ENCODE measurements at places on chromosomes 7 and 10. TPM values are rescaled to one million over a fixed set of nuclear protein-coding genes. Genes with fewer than 3 reads are reported as not detected.
A peak's percentile ranks its signal among the peaks of the same experiment; 100 is the strongest.

DNA sequence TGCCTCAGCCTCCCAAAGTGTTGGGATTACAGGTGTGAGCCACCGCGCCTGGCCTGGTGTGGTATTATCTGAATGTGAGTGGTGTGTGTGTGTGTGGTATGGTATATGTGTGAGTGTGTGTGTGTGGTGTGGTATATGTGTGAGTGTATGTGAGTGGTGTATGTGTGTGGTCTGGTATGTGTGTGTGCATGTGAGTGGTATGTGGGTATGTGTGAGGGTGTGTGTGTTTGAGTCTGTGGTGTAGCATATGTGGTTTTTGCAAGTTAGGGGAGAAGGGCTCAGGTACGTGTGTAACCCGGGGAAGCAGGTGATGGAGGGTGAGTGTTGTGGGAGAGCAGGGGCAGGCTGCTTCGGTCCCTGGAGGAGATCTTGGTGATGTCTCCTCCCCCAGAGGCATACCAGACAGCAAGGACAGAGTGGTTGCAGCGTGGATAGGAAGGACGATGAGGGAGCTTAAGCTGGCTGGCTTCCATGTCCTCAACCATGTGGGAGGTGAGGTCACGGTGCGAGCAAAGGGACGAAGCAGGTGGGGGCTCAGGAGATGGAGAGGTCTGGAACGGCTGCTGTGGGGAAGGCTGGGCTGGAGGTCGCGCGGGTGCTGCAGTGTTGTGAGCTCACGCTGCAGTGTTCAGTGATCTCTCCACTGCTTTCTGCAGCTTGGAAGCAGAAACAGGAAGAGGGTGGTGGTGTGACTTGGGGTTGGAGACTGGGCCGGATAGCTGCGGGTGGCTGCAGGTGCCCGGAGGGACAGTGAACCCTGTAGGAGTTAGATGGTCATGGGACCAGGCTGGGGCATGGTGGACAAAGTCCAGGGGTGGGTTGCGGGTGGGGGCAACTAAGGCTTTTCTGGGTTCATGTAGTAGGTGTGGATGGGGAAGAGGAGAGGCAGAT is 5.0 kb downstream of the ZYX start:
- no peak for DNase-seq

DNA sequence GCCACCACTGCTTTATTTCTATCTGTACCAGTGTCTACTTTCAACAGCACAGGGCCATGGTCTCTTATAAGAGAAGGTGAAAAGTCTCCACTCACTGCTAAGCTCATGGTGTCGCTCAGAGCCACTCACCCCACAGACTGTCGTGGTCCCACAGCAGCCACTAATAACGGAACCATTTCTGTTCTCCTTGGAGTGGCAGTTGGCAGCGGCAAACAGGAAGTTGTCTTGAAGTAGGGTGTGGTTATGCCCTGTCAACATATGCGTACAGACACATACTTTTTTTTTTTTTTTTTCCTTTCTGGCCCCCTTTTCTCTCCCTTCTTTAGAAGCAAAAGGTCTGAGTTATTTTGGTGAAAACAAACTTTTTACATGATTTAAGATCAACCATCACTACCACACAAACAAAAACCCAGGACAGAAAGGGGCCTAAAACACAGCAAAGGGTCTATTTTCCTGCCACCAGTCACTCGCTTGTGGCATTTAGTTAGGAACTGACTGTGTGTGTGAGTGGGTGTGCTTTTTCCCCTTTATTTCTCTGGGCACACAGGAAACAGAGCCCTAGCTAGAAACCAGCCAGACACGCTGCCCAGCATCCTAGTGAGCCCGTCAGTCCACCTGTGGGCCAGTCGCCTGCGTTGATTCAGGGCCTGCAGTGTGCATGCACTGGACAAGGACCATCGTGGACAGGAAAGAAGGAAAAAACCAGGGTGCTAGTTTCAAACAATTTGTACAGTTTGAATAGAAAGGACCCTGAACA is 96.7 kb upstream of the EFCAB10 start:
- DNase-seq, result no peak

GRCh38 chr10:94008526-94008925 is 14.8 kb downstream of the PLCE1 start:
- no peak for DNase-seq

DNA sequence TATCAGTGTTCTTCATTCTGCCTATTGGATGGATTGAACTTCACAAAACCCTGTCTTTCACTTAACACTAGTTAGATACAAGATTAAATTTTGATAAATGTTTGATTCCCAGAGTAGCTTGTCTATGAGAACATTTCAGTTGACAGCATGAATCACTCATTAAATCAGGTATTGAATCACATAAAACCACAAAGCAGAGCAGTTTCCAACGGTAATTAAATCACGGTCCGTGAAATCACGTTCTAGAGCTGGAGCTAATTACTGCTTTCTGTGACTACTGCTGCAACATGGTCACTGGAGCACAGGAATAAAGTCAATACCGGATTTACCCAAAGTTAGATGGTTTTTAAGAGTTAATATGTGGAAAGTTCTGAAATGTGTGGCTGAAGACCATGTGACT is 257.8 kb upstream of the PCDH15 start:
- DNase-seq, result no peak

GRCh38 chr7:137992104-137992549 is 9.8 kb downstream of the CREB3L2 start:
- peak; percentile 92 for DNase-seq

DNA sequence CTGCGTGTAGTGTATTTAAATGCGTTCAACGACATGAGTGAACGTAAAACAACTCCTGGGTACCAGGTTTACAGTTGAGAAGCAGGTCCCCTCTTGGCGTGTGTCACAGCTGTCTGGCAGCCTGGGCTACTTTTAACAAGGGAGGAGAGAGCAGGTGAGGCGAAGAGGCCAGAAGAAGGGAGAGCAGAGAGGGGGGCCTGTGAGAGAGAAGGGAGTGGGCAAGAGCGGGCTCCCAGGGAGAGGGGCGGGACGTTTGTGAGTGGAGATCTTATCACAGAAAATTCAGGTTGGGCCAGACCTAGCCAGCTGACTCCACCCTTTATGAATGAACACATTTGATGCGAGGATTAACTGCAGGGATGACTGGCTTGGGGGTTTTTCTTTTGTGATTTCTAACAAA is 154.0 kb downstream of the CAMK1D start:
- no peak for DNase-seq

DNA sequence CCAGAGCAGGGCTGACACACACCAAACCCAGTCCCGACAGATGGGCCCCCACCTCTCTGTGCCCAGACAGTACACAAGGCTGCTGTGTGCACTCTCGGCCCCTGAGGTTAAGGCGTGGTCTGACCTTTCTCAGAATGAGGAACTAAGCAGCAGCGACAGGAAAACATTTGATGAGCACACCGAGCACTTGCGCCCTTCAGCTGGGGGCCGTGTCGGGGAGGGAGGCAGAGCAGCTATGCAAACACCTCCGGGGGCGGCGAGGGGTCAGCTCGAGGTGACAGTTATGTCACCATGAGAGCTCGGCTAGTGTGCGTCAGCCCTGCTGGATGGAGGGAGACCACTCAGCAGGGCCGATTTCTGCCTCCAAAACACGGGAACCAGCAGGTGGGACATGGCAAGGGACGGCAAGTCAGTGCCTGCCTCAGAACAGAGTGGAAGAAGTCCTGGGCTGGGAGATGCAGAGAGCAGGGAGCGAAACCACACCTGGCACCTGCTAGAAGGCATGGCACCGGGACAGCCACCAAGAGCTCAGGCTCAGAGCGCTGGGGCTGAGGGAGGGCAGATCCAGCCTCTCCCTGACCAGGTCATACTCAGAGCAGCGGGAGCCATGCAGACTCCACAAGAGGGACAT is 57.4 kb downstream of the CHST15 start:
- DNase-seq, result no peak

GRCh38 chr7:36315309-36315944 is 74.2 kb upstream of the ANLN start:
- DNase-seq, result no peak

DNA sequence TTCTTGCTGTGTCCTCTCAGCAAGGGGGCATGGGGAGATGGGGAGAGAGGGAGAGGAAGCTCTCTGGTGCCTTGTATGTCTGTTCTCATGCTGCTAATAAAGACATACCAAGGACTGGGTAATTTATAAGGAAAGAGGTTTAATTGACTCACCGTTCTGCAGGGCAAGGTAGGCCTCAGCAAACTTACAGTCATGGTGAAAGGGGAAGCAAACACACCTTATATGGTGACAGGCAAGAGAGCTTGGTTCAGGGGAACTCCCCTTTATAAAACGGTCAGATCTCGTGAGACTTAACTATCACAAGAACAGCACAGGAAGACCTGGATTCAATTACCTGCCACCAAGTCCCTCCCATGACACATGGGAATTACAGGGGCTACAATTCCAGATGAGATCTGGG is 464.7 kb upstream of the CELF2 start:
- DNase-seq, result no peak

- peak; percentile 6 for DNase-seq
Observed at GRCh38 chr10:91002656-91003055, 81.8 kb upstream of the ANKRD1 start.

- DNase-seq, result no peak
Observed at GRCh38 chr10:13945390-13946208, 358.8 kb downstream of the PRPF18 start.

DNA sequence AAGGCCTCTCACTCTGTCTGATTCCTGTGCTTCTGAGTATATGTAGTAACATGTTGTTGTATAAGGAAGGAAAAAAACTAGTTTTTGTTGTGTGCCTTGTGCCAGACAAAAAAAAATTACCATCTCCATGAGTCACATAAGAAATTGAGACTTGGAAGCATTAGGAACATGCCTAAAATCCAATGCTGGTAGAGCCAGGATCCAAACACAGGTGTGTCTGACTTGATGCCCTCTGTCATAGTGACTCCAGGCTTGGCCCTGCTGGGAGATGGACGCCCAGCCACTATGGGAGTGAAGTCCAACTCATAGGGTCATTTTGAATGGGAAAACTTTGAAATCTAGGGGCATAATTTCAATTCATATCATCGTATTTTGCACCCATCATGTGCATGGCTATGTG is 38.0 kb downstream of the PYROXD2 start:
- peak; percentile 14 for DNase-seq

DNA sequence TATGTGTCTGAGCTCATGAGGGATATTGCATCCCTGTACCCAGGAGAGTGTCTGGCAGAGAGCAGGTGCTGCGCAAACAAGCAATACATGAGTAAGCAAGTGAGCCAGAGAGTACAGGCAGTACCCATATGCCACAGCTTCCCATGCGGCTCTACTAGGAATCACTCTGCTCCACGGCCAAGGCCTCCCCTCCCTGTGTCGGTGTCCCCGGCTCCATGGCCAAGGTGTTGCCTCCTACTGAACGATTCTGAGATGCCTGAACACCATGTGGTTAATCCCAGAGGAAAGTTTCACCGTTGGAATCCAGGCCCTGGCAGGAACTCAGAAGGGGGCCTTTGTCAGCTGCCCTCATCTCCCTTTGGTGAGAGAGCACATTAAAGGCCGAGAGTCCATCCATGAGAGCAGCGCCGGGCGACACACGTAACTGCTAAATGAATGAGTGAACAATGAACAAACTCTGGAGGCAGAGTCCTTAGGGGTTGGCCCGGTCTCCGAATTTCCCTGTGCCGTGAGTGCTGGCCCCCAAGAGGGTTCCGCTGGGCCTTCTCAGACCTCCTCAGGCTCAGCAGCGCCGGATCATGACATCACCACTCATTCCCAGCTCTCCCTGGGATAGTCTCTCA is 136.0 kb upstream of the FAM20C start:
- no peak for DNase-seq

DNA sequence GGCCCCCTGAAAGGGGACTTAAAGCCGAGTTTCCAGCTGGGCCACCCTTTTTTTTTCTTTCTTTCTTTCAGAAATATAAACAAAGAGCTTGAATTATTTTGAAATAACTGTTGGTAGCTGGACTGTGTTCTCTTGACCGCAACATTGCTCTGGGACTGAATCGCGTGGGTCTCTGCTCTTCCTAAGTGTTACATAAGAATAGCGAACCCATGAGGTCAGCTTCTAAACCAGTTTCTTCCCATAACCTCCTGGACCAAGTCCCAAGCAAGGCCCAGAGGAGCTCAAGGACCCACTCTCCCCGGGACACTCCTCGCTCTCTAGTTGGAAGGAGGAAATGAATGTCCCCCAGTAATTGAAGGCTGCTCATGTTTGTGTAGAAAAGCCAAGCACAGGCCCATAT is 91.1 kb downstream of the CXCL12 start:
- peak; percentile 71 for DNase-seq

DNA sequence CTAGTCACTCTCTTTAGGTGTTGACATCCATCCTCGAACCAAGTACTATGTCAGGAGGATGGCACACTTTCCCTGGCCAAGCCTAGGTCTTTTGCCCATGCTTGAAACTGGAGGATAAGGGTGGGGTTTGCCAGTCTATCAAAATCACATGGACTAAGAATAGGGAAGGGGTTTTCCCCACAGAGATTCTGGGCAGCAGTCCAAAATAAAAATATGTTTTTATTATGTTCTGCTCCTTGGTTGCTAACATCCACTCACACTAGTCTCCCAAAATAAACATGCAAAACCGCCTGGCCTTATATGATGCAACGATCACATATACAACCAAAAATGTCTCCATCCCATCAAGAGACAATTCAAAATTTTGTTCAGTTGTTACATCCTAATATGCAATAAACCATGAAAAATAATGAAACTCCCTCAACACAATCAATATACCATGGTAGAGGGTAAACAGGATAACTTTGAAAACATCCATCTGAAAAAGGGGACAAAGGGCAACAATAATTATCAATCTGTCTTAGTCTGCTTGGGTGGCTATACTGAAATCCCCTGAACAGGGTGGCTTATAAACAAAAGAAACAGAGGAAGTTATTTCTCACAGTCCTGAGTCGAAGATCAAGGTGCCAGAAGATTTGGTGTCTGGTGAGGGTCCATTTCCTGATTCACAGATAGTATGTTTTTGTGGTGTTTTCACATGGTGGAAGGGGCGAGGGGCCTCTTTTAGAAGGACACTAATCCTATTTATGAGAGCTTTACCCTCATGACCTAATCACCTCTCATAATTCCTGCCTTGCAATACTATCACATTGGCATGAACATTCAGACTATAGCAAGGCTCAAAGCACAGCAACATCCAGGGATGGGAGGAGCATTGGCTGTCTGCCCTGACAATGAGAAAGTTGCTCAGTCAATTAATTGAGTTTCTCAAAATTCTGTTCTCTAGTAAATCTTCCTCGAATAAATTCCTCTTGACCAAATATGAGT is 159.3 kb downstream of the ETV1 start:
- peak; percentile 90 for DNase-seq

TRPV5 gene
- total RNA-seq, result not detected

HHEX gene
- total RNA-seq, result 0.49 TPM

OR13A1 gene
- not detected for total RNA-seq

OLAH gene
- not detected for total RNA-seq

PIP gene
- total RNA-seq, result not detected

All from fibroblast of the aortic adventitia (primary cell).